ENCODE measurements at places on chromosomes 3 and 15. TPM values are rescaled to one million over a fixed set of nuclear protein-coding genes. Genes with fewer than 3 reads are reported as not detected.

NRROS gene
- 0.58 TPM for total RNA-seq

KBTBD13 gene
- total RNA-seq: under 0.01 TPM

SLC15A2 gene
- total RNA-seq: 0.50 TPM

RAB5A gene
- 63.2 TPM for total RNA-seq

FAM107A gene
- under 0.01 TPM for total RNA-seq

All from smooth muscle cell of trachea (primary cell).